NCI-H526 (cell line): ENCODE measurements at places on chromosomes 5 and 9.

DNA sequence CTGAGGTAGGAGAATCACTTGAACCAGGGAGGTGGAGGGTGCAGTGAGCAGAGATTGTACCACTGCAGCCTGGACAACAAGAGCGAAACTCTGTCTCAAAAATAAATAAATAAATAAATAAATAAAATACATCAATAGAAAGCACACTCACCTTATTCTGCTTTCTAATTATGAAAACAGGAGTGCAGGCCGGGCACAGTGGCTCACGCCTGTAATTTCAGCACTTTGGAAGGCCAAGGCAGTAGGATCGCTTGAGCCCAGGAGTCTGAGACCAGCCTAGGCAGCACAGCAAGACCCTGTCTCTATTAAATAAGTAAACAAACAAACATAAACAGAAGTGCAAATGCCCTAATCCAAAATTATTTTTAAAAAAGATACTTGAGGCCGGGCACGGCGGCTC is 2.3 kb downstream of the PWWP2A start:
- no peak for DNase-seq

- no peak for DNase-seq
Measured at GRCh38 chr5:169695025-169695625, 58.0 kb downstream of the DOCK2 start.

DNA sequence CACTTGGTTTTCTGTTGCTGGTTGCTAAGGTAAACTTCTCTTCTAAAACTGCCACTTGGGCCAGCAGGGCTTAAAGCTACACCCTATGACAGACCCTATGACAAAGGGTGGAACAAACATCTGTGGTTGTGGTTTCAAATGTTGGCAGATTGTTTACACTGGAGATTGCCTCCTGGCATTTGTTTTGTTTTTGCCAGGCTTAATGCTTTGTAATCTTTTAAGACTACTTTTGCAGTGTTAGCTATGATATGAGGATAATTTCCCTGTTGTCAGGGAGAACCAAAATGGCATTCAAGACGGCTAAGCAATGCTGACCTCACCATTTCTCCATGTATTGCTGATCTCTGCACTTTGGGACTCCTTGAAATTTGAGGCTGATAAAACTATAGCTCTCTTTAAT is 50.3 kb downstream of the MAMDC2 start:
- DNase-seq: no peak

DNA sequence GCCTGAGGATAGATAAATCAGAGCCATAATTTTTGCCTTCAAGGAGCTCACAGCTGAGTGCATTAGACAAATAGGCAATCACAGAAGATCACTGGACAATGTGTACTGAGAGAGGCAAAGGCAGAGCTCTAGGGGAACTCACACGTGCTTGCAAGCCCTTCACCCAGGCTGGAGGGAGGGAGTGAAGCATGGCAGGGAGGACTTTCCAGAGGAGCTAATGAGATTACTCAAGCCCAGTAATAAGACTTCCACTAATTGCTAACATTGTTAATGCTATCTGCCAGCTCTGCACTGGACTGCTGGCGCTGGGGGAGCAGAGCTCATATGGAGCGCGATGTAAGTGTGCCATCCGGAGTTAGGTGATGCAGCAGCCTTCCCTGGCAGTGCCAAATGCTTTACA is 408.4 kb downstream of the NTRK2 start:
- DNase-seq: no peak

DNA sequence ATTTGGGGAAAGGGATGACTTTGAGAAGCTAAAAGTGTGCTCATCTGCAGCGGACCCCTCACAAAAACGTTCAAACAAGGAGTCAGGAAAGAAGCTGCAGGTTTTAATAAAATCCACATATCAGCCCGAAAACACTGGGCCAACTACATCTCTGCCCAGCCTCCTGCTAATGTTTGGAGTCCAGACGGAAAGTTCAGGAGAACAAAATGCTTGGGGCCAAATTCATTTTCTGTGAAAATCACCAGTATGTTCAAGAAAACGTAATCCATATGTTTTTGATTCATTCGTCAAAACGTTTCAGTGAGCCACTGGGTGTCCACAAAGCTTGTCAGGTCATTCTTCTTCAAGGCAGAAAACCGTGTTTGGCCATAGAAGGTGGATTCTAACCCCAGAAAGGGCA is 87.5 kb upstream of the GAS1 start:
- no peak for DNase-seq

- DNase-seq: no peak
Measured at GRCh38 chr9:78898234-78898633, 601.3 kb downstream of the PSAT1 start.

DNA sequence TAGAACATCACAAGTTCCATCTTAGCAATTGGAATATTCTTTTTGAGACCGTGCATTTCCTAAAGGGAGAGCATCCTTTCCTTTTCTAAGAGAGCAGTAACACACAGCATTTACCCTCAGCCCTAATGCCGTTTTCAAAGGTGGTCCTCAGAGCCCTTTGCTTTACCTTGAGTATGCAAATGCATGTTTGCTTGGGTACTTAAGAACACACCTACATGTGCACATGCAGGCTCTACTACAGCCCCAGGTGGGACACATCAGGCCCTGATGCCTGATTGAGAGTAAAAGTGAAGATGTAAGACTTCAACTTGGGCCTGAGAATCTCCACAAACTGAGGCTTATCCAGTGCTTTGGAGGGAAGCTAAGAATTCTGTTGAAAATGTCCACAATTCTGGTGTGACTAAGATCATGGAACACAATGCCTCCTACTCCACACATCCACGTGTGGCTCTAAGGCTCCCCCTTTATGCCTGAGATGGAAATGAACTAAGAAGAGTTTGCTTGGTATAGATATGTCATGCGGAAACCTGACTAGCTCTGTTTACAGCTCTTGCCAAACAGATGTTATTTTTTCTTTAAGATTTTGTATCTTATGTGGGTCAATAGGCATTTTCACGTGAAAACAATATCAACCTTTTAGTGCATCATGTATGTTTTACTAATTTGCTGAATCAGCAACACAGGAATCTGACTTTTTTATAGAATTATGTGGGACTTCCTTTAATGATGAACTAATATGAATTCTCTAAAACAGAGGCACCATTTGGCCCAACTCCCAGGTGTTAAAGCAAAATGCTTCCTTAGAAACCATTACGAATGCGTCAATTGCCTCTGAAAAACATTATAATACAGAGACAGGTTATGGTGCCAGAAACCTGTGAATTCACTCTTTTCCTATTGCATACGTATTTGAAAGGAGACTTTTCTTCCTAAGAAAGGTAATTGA is 48.9 kb upstream of the SLC2A8 start:
- peak; percentile 12 for DNase-seq

DNA sequence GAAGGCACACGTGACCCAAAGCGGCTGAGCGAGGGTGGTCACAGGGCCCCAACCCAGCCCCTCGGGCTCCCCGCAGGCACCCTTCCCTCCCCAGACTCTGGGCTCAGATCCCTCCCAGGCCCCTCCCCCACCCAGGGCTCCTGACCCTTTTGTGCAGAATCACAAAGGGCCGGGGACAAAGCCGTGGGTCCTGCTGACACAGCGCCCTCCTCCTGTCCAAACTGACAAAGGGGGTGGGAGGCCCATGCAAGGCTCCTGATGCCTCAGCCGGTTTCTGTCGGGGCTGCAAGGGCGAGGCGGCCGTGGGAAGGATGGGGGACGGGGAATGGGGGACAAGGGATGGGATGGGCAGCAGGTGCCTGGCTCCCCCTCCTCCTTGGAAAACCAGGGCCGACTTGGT is 43.5 kb upstream of the UBAC1 start:
- no peak for DNase-seq

GRCh38 chr5:10946050-10946449 is 185.0 kb upstream of the DAP start:
- no peak for DNase-seq

DNA sequence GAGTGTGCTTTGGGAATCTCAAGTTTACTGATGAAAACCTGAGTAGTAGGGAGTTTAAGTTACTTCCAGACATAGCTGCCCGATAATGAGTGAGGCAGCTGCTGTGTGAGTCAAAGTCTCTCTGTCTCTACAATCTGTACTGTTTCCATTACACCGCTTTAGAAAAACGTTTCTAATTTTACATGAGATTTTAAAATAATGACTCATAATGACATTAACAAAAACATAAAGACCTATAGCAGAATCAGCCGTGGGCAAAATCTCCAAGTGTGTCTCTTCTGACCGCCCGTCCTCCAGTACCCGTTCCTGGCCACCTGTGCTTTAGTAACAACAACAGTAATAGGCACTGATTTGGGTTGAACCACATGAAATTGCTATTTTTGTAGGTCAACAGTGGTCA is 69.6 kb upstream of the PRRC1 start:
- no peak for DNase-seq

GRCh38 chr5:90184764-90185163 is 224.8 kb downstream of the CETN3 start:
- no peak for DNase-seq

- no peak for DNase-seq
Measured at GRCh38 chr9:4933861-4934260, 51.2 kb upstream of the JAK2 start.

DNA sequence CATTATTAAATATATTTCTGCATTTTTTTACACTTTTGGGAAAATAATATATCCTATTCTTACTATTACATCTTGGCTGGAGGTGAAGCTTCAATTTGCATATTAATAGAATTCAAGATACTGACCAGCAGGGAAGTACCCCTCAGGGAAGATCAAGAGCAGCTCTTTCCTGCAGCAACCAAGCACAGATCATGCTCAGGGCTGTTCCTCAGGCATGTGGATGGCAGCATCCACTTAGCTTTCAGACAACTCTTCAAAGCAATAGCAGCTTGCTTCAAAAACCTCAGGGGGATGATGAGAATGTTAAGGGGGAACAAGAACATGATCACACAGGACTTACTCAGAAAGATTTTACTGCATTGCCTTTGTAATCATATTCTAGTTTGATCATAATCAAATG is 731.8 kb downstream of the SEMA5A start:
- no peak for DNase-seq

DNA sequence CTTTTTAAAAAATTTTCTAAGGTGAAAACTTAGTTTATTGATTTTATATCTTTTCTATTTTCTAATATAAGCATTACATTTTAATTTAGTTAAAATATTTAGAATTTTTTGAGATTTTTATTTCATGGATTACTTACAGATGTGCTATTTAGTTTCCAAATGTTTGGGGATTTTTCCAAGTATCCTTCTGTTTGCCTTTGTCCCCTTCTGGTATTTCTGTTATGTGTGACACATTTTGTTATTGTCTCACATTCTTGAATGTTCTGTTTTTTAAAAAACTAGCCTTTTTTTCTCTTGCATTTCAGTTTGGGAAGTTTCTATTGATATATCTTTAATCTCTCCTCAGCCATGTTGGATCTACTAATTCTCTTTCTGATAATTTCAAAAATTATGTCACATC is 234.9 kb downstream of the FAM170A start:
- DNase-seq: no peak

DNA sequence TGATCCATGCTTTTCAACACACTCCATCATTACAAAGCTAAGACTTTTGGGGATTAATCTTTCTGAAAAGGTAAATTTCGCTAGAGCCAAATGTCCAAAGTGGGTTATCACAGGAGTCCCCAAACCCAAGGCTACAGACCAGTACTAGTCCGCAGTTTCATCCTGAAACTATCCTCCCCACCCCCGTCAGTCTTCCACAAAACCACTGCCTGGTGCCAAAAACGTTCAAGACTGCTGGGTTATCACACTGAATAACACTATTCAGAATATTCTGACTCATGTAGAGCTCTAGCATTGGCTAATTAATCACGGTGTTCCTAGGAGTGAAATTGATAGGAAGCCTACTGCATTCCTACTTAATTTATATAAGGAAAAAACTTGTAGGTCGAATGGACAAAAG is 24.7 kb downstream of the ERP44 start:
- DNase-seq: no peak

DNA sequence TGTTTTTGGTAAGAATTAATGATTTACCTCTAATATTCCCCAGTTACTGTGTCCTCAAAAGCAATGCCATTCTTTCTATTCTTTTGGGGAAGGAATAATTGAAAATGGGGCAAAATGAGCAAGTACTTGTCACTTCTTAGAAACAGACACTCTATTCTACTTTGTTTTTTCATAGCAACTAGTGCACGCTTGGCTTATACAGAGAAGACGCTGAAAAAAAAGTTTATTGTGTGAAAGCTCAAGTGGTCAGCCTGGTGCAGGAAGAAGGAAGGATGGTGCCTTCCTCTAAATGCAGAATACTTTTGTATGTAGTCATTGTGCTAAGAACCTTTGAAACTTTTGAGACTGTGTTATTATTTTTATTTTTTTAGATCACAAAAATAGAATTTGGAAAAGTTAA is 29.6 kb downstream of the ANKDD1B start:
- DNase-seq: no peak

- DNase-seq: no peak
Measured at GRCh38 chr9:112642126-112642525, 75.8 kb downstream of the INIP start.

DNA sequence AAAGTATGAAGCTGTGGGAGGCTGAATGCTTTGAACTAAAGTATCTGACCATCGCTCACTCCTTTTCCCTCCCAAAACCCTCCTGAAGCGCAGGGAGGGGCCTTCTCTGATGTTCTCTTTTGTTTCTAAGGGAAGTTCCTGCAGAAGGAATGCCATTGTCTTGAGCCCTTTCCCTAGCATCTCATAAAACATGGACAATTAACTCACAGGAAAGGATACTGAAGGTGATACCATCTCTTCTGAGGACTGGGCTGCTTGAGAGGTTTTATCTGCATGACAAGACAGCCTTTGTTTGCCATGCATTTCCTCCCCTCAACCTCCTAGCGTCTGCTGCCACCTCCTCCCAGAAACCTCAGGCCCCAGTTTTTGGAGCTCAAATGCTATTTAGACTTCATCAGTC is 4.3 kb upstream of the RMND5B start:
- no peak for DNase-seq

- DNase-seq: no peak
Measured at GRCh38 chr5:150181027-150181426, 8.8 kb upstream of the SLC6A7 start.

DNA sequence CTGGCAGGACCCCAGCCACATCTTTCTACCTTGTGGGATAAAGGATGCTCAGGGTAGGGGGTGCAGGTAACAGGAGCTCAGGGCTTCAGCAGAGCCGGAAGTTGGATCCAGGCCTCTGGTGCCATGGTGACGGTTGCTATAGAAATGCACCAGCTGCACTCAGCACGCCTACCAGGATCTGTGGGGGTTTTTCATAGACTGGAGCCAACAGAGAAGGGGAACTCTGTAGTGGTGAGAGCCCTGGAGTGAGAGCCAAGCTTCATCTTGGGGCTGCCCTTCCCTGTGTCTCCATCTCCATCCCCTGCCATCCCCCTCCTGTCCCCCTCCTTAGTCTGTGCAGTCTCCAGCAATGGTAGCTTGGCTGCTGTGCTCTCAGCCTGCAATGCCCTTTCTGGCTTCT is 27.5 kb upstream of the BOD1 start:
- peak; percentile 76 for DNase-seq

GRCh38 chr5:36777105-36777757 is 99.3 kb upstream of the NIPBL start:
- DNase-seq: peak; percentile 44

DNA sequence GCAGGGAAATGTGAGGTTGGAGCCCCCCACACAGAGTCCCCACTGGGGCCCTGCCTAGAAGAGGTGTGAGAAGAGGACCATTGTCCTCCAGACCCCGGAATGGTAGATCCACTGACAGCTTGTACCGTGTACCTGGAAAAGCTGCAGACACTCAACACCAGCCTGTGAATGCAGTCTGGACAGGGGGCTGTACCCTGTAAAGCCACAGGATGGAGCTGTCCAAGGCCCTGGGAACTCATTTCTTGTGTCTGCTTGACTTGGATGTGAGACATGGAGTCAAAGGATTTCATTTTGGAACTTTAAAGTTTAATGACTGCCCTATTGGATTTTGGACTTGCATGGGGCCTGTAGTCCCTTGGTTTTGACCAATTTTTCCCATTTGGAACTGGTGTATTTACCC is 535.0 kb upstream of the MEF2C start:
- DNase-seq: no peak

GRCh38 chr9:137394866-137395665 is 27.9 kb downstream of the EXD3 start:
- DNase-seq: no peak
